Fibroblast of skin of left biceps (primary cell): ENCODE measurements at places on chromosomes 1 and 21.
A peak's percentile ranks its signal among the peaks of the same experiment; 100 is the strongest.

DNA sequence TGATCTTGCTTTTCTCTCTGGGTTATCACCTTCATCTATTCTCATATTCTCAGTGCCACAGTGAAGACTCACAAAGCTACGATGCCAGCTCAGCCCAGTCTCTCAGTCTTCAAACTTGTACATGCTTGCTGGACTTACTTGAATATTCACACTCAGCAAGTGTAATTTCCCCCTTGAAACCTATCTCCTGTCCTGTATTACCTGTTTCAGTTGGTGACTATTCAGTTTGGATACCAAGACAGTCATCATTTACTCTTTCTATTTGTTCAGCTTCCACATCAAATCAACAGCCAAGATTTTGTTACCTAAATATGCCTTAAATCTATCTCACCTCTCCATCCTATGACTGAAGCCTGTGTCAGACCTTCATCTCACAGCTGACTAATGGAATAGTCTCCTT, 209.7 kb downstream of the LRRC7 start:
- DNase-seq: no peak

DNA sequence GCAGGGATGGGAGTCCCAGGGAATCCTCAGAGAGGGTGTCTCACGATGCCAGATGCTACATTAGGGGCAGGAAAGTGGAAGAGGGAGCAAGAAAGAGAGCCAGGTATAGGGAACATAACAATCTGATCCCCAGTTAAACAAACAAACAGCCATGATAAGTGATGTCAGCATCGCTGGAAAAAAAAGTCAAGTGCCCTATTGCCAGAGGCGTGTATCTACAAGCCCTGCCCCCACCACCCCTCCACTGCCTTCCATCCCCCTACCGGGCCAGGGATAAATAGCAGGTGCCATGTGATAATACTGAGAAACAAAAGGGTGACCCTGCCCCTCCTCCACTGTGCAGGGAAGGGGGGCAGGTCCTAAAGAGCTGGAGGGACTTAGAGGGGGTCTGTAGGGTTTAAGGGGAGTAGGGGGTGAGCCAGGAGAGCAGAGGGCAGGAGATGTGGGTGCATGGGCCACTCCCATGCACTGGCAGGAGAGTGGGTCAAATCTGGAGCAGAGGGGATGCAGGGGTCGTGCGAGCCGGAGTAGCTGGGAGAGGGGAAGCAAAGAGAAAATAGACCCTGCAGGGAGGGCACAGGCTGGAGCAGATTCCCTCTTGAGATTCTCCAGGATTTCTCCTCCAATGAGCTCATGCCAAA, 3.4 kb downstream of the SLC26A9 start:
- DNase-seq: no peak

GRCh38 chr1:195709821-195710220, 898.4 kb downstream of the KCNT2 start:
- no peak for DNase-seq

- DNase-seq: no peak
These were observed 15.0 kb downstream of the GNB1 start for GRCh38 chr1:1875932-1876331.

DNA sequence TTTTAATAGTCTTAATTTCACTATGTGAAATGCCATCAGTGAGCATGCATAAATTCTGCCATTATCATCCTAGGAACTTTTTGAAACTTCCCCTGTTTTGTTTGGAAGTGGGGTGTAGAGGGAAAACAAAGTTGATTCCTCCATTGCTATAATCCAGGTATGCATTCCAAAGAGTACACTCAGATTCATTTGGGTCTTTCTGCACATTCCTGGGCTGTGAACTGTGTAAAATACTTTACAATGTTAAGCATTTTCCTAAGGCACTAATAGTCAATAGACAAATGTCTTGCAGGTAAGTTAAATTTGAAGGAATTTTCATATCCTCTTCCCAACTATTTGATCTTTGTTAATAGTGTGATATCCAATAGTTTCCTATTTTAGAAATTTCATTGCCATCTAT, 36.2 kb downstream of the SGIP1 start:
- DNase-seq: no peak

DNA sequence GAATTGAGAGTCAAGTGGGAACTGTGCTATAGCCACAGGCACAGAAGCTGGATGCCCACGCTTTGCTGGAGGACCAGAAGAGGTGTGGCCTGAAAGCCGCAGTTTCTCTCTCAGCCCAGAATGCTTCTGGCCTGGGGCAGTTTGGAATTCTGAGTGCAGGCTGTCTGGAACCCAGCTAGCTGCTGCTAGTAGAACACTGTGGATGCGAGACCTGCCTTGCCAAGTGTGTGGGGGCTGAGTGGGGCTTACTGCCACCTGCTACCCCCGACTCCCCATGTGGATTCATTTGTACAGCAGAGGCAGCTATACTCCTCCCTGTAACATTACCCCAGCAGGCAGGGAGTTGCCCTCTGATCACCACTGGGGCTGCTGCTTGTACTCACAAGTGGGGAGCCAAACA, 12.2 kb downstream of the ADAMTS1 start:
- no peak for DNase-seq

GRCh38 chr21:22728091-22728490, 1729.9 kb downstream of the NCAM2 start:
- DNase-seq: no peak

GRCh38 chr1:204672482-204673121, 12.9 kb downstream of the LRRN2 start:
- DNase-seq: no peak

DNA sequence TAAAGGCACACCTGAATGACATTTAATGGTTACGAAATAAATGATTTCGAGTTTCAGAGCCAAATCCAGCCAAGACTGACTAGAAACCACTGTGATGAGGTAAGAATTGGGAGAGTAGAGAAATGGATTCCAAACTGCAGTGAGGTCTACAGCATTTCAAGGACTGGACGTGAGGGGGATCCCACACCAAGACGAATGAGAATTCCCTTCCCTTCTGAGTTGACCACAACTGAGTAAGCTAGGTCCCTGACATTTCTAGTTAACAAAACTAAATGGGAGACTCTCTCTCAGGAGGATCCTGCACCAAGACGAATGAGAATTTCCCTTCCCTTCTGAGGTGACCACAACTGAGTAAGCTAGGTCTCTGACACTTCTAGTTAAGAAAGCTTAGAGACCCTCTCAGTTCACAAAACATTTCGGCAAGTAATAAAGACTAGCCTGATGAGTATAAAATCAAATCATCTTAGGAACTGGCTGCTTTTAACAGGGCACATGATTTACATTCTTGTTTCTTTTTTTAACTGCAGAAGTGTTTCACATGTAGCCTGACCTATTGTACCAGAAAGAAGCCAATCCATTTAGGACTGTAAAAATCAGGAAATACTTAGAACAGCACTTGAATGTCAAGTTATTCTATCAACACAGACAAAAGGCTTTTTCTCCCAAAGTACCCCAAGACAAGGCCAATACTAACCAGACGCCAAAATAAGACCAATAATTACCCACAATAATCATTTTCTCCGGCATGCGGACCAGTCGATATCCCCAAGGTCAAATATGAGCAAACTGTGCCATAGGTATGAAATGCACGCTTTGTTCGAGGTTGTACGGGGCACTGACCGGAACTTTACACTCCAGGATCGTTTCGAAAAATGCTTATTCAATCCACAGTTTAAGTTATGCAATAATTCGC, 1.4 kb upstream of the SPATA1 start:
- peak; percentile 22 for DNase-seq

- no peak for DNase-seq
These were observed 17.3 kb downstream of the SLAMF1 start for GRCh38 chr1:160629286-160630210.

- no peak for DNase-seq
These were observed 43.7 kb upstream of the KCNK1 start for GRCh38 chr1:233570216-233570615.

- DNase-seq: no peak
These were observed 8.1 kb upstream of the ACKR1 start for GRCh38 chr1:159196543-159196942.

DNA sequence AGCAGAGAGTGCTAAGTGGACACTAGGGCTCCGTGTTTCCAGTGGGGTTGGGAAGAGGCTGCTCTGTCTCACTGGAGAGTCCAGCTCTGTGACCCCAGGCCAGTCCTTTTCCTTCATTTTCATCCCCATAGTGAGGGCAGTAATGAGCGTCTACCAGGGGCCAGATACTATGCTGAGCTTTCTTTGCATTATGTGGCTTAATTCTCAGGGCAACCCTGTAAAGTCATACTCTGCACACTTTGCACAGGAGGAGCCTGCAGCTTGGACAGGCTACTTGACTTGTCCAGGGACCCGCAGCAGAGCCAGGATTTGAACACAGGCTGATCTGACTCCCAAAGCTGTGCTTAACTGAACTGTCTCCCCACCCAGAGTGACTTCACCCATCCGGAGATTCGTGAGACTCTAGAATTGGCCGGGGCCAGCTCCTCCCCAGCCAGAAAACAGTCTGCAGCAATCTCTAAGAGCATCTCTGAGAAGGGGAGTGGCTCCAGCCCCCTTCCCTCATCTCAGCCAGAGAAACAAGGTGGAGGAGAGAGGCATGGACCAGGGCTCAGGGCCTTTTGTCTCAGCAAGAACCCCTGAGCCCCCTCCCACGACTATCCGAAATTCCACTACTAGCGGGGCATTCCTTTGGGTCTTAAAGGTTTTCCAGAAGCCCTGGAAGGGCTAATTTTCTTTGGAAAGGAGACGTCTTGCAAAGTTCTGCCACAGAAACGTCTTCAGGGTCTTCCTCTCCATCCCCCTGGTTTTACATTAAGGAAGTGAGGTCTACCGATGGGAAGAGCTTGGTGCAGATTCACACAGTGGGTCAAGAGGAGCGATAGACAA, 866 bp upstream of the FNDC5 start:
- no peak for DNase-seq

DNA sequence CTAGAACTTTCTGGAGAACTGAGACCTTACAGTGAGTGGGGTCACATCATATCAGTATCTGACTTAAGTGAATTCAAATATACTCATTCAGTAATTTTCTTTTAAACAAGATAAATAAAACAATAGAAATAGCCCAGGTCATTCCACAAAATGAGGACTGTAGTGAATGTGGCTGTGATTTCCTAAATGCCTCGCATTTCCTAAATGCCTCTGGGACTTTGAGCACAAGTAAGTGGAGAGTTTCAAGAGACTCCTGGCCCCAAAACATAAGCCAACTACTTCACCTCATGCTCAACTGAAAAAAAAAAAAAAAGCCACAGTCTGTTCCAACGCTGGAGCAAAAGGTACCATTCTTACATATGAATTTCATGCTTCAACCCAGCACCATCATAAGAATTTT, 81.5 kb downstream of the ZNF281 start:
- DNase-seq: no peak

- DNase-seq: no peak
These were observed 914 bp upstream of the ADGRB2 start for GRCh38 chr1:31765041-31765467.

DNA sequence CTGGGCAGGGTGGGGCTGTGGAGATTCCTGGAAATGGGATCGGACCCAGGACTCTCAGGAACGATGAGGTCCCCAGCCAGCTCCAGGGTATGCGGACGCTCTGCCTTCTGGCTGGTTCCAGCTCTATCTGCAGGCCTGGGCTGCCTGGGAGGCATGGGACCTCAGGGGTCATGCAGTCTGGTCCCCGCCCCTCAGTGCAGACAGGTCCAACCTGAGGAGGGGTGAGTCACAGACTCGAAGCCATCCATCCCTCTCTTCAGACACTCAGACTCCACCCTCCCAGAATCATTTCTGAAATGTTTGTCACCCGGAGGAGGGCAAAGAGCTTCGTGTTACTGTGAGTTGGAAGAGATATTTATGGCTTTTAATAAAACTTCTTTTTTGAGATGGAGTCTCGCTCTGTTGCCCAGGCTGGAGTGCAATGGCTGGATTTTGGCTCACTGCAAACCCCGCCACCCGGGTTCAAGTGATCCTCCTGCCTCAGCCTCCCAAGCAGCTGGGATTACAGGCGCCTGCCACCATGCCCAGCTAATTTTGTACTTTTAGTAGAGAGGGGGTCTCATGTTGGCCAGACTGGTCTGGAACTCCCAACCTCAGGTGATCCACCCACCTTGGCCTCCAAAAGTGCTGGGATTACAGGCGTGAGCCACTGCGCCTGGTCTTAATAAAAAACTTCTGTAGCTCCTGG, 5.9 kb upstream of the MYOM3 start:
- no peak for DNase-seq

DNA sequence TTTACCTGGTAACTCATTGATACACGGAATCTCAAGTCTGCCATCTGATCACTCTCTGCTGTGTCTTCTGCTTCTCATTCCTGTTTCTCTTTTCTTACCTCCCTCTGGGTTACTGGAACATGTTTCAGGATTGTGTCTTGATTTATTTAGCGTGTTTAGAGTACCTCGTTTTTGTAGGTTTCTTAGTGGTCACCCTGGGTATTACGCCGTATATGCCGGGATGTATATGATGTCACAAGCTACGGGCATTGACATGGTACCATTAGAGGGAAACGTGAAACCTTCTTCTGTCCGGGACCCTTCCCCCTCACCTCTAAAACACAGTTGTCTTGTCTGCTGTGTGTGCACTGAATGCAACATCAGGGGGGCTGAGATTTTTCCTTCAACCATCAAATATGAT, 2.8 kb downstream of the ACTRT2 start:
- DNase-seq: no peak

GRCh38 chr1:41412748-41413147, 51.5 kb downstream of the FOXO6 start:
- DNase-seq: no peak
